ENCODE measurements at places on chromosomes 12 and 14. TPM values are rescaled to one million over a fixed set of nuclear protein-coding genes. Genes with fewer than 3 reads are reported as not detected.

DNA sequence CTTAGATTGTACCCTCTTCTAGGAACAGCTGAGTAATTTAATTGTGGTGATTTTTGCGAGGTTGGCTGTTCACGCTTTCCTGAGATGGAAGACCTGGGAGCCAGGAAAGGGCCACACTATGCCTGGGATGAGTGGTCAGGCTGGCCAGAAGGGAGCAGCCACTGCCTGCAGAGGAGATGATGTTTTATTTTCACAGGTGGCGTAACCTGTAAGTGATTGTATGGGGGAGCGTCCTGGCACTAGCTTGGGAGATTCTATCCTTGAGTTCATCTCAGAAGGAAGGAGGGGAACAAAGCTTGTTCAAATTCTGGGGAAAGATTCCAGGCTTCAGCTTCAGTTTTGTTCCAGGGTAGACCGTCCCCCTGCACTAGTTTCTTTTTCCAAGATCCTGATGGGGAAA lies 1.2 kb downstream of the RPH3A start:
- no peak for DNase-seq

DNA sequence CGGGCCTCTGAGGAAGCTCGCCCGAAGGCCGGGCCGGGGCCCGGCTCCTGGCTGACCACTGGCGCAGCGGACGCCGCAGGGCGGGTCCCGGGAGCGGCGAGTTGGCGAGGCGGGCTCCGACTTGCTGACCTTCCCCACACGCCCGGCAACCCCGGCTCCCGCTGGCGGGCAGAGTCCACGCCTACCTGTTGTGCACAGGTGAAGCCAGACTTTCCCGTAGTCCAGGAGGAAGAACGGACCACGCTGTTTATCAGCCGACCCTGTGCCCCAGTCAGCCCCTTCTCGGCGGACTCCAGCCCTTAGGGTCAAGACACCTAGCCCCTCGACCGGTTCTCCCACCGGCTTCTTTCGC lies 407 bp downstream of the HEATR5A start:
- DNase-seq, result no peak

- no peak for DNase-seq
Measured at GRCh38 chr14:59677771-59678231, 101.2 kb upstream of the CCDC175 start.

The BRMS1L gene
- 24.0 TPM for polyA plus RNA-seq

- no peak for DNase-seq
Measured at GRCh38 chr12:130563323-130563722, 152.8 kb downstream of the RIMBP2 start.

The FKBP4 gene
- polyA plus RNA-seq, result 128 TPM

Data from left kidney (tissue), 8 donors.